Fibroblast of skin of abdomen (primary cell): ENCODE measurements at places on chromosomes 12 and 14.
A peak's percentile ranks its signal among the peaks of the same experiment; 100 is the strongest.

- no peak for DNase-seq
These were observed 1315.2 kb downstream of the LRFN5 start for GRCh38 chr14:42921901-42922300.

- peak; percentile 1 for DNase-seq
These were observed 185.1 kb downstream of the ATXN7L3B start for GRCh38 chr12:74722709-74723108.

DNA sequence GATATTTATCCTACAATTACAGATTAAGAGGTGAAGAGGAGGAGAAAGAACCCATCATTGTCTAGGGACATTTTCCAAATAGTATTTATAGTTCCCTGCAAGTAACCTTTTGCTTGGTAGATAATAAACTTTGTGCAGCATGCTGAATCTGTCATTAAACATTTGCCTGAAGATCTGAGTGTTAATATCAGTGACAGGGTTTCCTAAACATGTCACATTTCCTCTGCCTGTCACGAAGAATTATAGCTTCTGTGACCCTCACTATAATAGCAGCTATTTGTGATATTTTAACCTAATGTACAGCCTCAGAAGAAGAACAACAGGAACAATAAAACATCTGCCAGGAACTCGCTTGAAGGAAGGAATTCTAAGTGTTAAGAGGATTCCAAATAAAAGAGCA, 350.3 kb downstream of the GXYLT1 start:
- no peak for DNase-seq

- DNase-seq, result peak; percentile 67
These were observed 145.7 kb upstream of the LMNTD1 start for GRCh38 chr12:25698772-25699171.

- no peak for DNase-seq
These were observed 670.8 kb upstream of the FLRT2 start for GRCh38 chr14:84859116-84859515.

DNA sequence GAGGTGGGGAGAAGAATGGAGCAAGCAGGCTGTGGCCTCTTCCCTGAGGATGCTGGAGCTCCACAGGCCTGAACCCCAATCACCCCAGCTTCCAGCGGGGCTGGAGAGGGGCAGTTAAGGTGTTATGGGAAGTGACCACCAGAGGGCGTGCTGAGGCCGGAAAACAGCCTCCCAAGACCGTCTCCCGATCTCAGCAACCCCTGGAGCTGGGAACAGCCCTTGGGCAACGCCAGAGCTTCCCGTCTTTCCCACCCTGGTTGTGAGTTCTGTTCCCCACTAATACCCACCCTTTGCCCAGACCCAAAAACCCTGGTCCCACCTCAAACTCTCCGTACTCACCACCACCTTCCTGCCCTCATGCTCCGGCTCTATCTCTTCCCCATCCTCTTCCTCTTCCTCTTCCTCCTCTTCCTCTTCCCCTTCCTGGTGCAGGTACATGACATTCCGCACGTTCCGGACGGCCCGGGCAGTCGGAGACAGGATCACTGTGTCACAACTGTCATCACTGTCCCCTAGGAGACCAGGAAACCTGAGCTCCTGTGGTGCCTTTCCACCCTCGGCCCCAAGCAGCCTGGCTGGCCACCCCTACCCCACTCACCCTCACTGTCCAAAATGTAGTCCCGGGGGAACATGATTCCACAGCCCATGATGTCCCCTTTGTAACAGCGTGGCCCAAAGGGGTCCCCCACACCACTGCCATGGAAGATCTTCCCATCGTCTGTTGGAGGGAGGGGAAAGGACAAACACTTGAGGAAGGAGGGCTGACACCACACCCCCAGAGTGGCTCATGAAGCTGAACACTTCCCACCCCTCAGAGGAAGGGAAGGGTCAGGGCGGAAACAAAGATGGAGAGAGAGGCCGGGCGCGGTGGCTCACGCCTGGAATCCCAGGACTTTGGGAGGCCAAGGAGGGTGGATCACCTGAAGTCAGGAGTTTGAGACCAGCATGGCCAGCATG, 12.9 kb downstream of the SPRYD3 start:
- DNase-seq, result peak; percentile 81

GRCh38 chr12:1630133-1630826, 1.2 kb downstream of the WNT5B start:
- no peak for DNase-seq

GRCh38 chr12:90593596-90594295, 361.2 kb downstream of the CCER1 start:
- peak; percentile 9 for DNase-seq

DNA sequence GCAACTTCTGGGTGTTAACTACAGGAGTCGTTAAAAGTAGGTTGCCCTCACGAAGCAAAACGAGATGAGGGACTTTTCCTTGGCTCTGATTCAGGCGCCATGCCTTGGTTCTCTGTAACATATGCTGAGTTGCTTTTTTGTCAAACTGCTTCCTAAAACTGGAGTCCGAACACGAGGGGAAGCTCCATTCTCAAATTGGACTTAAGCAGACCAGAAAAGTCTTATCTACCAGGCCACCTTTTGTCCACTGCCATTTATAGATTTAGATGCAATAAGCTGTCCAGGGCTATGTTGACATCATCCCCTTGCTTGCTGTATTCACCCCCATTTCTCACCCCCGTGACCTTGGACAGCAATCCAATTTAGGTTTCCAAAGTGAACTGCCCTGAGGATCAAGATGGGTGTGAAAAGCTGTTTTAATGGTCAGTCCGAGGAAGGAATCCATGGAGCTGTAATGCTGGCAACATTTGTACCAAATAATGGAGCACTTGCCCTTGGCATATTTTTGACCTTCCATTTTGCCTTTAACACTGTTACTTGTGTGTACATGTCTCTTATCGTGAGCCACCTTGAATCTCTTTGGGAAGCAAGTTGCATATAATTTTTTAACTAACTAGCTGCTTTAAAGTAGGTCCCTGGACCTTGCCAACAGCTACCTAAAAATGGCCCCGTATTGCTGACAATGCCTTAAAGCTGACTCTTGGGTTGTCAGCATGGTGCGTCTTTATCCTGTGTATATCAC, 298.1 kb downstream of the EGLN3 start:
- no peak for DNase-seq

DNA sequence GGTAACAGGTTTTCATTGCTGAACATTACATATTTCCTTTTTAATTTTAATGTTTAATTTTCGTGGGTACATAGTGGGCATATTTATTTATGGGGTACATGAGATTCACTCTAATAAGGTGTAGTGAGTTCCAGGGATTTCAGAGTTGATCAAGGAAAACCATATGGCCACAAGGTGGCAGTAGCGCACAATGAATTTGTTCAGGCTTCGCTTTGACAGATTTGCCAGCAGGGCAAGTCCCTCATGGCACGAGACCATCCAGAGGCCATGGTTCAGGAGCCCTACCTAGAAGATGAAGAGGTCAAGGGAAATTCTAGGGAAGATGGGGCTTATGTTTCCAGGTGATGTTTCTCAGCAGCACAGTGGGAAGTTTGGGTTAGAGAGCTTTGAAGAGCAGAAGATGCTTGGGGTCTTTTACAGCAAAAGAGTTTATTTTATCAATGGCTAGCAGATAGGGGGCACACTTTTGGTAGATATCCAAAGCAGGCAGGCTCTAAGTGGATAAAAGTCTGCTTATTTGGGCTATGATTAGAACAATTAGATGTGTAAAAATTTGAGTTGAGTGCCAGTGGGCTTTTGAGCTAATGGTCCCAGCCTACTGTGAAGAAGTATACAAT, 1004.4 kb downstream of the AACS start:
- DNase-seq, result peak; percentile 3

DNA sequence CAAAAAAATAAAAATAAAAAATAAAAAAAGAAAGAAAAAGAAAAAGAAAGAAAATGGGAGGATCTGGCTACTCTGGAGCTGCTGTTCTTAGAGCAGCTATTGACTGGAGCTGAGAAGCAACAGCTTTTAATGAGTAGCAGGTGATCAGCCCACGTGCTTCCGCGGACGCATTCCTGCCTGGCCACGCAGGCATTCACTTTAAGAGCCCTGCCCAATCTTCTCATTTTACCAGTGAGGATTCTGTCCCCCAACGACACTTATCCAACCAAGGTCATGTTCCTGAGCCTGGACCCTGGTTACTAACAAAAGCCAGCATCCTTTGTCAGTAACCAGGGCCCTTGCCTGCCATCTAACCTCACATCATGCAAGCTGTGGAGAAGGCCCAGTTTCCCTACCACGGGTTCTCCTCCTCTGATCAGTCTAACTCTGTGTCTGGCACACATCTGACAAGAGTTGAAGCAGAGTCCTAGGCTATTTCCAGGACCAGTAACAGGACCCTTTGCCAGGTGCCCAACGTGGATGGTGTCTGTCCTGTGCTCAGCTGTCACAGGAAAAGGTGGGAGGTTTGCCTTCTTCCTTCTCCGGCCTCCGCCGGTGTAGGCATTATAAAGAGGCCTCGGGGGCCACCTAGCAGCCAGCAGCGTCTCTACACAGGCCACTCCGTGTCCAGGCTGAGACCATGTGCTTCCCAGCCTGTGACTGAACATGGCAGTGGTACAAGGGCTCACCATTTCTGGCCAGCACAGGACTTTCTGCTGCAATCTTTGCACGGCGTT, 60.9 kb upstream of the GPATCH2L start:
- peak; percentile 42 for DNase-seq

GRCh38 chr12:2613326-2614073, 181.3 kb upstream of the FKBP4 start:
- DNase-seq, result peak; percentile 97

- no peak for DNase-seq
These were observed at the start of gene CLEC4C for GRCh38 chr12:7747246-7747645. Gene CLEC4C (minus strand): TSS chr12:7747375. CDS start chr12:7747348, 27 bp downstream.

DNA sequence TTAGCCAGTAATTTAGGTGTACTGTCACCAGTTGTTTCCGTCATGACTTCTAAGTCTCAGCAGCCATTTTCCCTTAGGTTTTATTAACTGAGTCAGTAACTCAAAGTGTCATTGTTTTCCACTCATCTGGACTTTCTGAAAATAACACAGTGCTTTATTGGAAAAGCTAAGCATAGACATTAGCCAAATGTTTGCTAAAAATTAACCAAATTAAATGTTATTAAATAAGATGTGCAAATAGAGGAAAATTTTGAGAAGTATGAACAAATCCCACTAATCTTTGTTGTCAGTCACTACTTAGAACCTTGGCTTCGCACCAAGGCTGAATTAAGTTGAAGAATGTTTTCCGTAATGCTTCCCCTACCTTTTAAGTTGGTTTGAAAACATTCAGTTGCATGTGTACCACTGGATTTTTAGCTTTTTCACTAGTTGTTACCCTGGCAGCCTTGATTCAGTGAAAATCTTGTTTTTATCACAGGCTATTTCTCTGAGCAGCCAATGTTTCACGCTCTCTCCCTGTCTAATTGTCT, 43.0 kb downstream of the BORCS5 start:
- no peak for DNase-seq

DNA sequence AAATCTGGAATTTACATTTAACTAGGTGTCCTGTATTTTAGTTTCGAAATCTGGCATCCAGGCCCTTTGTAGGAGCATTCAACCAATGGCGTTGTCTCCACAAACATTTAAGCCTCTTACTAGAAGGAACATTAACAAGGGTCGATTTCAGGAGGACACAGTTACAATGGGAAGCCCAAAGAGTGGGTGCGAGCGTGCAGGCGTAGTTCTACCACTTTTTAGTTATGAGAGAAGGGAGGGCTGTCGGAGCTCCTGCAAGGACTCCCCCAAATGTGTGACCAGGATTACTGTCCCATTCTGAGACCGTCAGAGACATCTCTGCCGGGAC, 365 bp upstream of the ABHD4 start:
- DNase-seq, result no peak

DNA sequence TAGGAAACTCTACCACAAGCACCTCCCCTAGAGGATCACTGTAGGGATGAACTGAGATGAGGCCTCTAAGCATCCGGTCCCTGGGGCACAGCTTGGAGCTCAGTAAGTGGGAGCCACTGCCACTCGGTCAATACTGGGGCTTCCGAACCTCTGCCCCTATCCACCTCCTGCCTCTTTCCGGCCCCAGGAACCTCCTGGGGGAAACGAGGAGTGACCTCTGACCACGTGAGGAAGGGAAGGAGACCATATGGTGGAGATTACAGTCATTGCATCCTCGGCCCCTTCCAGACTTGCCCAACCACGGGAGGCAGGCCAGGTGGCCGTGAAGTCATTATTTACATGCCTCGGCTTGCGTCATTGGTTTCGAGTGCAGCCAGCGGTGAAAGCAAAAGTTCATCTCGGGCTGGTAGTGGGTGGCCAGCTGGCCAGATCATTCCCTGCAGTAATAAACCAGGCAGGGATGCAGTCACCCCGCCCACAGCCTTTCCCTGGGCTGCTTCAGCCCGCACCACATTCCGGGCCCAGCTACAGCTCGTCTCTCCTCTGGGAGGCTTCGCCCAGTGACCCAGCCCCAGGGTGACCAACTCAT, 65.4 kb downstream of the C14orf132 start:
- DNase-seq, result peak; percentile 91

GRCh38 chr12:77821699-77822203, 8.9 kb upstream of the NAV3 start:
- no peak for DNase-seq

DNA sequence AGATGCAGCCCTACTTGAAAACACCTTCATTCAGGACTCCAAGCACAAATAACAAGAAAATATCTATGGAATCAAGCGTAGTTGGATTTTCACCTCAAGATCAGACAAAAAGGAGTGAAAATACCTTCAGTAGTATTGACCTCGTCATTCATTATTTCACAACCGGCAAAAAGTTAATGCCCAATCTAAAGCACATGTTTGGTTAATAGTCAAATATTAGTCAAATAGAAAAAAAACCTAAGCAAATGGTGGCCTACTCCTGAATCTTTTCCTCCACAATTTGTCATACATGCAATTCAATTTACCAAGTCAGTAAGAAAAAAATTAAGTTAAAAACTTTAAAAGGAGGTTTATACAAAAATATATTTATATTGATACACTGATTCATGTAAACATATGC, 50.0 kb downstream of the SLC38A4 start:
- no peak for DNase-seq

DNA sequence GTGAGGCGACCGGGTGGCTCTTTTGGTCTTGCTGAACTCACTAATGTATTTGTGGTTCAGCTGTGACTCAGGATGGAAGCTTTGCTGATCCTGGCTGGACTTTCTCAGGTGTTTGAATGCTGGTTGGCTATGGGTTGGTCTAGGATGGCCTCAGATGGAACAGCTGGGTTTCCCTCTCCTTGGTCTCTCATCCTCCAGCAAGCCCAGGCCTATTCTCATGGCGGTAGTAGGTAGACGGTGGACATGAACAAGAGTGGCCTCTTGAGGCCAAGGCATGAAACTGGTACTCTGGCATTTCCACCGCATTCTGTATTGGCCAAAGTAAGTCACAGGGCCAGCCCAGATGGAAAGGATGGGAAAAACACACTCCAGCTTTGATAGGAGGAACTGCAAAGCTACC, 11.8 kb upstream of the POLR3B start:
- DNase-seq, result peak; percentile 46

DNA sequence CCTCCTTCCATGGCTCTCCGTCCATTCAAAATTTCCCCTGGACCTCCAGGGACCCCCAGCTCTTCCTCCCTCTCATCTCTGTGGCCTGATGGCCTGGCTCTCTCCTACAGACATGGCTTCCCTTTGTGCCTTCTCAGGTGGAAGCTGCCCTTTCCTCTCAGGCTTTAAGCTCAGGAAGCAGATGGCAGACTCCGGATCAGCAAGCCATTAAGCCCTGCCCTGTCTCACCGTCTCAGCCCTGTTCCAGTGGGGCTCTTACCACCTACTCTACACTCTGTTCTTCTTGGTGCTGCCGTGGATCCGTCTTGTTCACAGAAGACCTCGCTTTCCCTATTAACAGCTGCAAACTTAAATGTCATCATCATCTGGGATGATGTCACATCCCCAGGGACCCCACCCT, 33.1 kb downstream of the NPC2 start:
- DNase-seq, result no peak
